ENCODE measurements at places on chromosomes 2 and 18.

GRCh38 chr2:157620956-157621355 is 7.7 kb downstream of the ACVR1C start:
- DNase-seq = no peak

GRCh38 chr2:204529795-204530463 is 15.3 kb upstream of the PARD3B start:
- no peak for DNase-seq

DNA sequence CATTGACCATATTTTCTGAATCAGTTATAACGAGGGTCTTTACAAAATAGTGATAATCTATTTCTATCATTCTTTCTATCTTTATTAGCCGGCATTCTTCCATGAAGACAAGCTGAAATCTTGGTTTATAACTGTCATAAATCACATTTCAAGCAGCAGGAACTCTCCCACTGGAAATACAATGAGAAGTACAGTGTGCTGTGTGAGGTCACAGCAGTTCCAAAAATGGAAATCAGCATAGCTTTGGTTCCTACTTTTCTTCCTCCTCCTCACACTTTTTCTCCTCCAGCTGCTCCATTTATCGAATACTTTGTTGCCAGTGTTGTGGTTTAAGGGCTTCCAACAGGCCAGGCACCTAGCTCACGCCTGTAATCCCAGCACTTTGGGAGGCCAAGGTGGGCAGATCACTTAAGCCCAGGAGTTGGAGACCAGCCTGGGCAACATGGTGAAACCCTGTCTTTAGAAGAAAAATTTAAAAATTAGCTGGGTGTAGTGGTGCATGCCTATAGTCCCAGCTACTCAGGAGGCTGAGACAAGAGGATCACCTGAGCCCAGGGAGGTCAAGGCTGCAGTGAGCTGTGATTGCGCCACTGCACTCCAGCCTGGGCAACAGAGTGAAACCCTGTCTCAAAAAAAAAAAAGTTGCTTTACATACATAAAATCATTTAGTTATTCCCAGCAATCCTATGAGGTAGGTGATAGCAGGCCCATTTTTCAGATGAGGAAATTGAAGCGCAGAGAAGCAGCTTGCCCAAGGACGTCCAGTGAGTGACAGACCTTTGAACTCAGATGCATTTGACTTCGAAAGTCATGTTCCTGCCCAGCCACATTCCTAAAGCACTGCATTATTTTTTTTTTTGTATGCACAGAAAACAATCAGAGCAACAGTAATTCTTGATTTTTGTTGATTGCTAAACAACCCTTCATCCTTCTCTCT is 34.0 kb upstream of the GPR55 start:
- DNase-seq = no peak

GRCh38 chr2:229287823-229288222 is 16.7 kb upstream of the PID1 start:
- DNase-seq = no peak

GRCh38 chr18:76265497-76266235 is 229.4 kb downstream of the ZNF516 start:
- DNase-seq = no peak

DNA sequence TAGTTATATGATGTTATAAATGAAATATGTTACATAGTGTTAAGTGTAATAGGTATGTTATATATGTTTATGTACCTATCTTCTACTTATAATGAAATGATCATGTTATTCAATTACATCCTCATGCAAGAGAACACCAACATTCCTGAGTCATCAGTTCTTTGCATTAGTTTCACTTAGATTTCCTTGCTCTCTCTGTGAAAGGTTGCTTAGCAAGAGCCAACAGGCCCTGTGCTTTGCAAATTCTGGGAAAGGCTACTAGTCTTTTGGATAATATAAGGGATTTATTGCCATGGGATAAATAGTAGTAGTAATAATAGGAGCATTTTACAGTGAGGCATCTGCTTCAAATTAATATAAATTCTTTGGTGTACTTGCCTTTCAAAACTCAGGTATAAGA is 274.8 kb downstream of the SP3 start:
- no peak for DNase-seq

DNA sequence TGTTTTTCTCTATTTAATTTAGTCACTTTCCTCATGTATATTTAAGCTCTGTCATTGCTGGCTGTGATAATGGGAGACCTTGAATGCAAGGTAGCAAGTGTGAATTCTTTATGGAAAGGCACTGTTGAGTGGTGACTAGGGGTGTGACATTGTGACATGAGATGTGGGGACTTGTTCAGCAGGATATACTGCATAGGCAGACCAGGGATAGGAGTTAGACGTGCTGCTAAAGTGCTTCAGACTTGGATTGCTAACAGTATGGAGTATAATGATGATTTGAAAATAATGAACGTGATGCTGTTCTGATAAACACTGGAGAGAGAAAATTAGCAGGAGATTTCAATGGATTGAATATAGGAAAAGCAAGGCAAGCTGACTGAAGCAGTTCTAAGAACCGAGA is 135.1 kb downstream of the NCOA1 start:
- no peak for DNase-seq

DNA sequence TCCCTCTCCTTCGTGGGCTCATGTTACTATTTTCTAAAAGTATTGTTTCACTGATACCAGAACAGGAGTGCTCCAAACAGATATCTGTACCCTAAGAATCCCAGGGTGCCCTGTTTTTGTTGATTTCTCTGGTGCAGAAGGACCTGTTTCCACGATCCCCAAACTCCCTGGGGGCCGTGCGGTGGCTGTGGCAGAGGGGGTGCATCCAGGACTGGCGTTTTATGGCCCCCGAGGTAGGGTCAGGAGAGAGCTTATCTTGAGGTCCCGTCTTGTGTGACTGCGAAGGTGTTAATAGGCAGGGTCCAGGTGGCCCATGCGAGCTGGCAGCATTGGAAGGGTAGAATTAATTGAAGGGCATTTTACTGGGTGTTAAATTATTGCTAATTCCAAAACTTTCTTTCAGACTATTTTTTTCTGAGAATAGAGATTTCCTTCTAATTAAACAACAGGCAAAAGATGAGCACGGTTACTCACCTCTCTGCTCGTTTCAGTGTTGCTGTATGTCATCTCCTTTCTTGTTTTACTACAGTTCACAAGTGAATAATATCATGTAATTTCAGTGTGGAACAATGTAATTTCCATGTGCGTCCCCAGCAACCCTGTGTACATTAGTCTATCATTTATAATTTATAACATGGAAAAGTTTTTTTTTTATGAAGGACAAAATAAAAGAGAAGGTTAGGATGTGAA is 8.2 kb downstream of the TWIST2 start:
- DNase-seq = no peak

DNA sequence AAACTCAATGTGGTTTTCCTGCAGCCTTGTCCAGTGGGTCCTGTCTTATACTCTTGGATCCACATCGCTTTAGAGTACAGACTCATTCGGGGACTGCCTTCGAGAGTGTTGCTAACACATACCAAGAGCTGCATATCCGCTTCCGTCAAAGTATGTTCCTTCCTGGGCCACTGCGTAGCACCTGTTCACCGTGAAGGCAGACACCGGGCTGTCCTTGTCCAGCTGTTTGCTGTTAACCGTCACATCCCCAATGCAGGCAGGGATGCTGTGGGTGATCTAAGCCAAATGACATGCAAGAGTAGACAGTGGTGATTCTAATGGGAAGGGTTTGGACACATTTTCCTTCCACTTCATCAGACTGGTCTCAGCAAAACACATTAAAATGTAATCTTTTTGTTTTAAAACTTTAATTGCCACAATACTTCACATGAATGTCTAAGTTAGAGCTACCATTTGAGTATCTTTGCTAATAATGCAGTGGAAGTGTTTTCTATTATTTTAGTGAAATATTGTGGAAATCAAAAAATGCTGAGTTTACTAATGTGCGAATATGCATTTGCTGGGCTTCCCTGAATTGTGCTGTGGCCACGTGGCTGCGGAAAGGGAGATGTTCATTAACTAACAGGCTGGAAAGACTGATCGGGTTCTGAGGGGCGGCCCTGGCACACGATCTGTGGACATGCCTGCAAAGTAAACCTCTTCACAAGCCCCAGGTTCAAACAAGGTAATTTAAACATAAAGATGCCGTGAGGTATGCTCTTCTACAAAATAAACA is 169.1 kb downstream of the LAMA1 start:
- no peak for DNase-seq

DNA sequence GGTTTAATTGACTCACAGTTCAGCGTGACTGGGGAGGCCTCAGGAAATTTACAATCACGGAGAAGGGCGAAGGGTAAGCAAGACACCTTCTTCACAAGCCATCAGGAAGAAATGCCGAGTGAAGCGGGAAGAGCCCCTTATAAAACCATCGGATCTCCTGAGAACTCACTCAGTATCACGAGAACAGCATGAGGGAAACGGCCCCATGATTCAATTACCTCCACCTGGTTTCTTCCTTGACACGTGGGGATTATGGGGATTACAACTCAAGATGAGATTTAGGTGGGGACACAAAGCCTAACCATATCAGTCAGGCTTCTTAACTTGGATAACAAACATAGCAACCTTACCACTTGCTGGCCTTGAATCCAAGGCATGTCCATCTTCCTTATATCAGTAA is 289.0 kb upstream of the STON1 start:
- DNase-seq = no peak

DNA sequence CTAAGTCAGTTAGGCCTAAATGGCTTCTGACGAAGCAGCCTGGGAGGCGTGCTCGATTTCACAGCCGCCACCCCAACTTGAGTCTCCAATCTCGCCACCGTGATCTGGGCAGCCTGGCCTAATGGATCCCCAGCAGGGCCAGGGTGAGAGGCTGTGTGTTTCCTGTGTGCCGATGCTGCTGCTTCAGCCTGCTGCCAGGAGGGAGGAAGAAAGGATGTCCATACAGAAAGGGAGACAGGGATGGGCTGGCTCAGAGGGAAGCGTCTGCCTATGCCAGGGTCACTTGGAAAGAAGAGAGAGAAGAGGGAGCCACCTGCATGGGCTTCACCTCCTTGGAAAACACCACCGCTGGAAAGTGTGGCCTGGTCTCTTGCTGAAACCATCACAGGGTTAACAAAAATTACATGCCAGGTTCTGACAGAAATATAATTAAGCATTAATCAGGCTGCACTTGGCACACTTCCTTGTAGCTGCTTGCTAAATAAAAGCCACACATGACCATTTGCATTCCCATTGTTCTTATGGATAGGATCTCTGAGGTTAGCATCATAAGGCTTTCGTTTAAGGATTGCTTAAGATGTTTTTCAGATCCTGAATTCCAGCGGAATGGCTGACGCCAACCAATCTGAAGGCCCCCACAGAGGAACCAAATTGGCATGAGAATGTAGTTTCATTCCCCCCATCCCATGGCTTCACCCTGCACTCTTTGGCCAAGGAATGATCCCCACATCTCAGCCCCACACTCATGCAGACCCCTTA is 108.8 kb upstream of the SLC1A4 start:
- DNase-seq = no peak

DNA sequence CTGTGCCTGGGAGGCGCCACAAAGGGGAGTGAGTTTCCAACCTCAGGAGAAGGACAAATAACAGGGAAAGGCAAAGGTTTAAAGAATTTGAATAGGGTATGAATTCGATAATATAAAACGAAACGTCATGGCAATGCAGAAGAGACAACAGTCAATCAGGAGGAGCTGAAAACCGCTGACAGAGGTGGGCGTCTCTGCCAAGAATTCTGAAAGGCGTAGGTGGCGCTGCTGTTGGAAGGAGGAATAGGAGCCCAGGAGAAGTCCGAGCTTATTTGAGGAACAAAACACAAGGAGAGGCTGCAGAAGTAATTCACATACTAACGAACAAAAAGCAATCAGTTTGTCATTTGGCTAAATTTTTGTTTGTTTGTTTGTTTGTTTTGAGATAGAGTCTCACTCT is 485.8 kb upstream of the POU3F3 start:
- DNase-seq = no peak

DNA sequence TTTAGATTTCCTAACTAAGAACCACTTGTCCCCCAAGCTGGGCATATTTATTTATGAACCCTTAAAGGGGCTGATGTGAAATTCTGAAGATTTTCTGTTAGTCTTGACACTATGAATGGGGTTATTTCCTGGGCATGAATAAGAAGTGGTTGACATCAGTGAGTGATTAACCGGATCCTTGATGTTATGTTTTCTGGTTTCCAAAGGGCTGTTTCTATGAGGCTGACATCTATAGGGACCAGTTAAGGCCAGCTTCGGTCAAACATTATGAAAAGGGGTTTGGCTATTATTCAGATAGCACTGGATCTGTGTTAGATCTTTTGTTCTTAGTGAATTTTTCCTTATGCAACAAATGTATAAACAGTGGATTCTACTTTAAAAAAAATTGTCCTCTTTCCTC is 443.7 kb upstream of the SPRED2 start:
- DNase-seq = no peak

DNA sequence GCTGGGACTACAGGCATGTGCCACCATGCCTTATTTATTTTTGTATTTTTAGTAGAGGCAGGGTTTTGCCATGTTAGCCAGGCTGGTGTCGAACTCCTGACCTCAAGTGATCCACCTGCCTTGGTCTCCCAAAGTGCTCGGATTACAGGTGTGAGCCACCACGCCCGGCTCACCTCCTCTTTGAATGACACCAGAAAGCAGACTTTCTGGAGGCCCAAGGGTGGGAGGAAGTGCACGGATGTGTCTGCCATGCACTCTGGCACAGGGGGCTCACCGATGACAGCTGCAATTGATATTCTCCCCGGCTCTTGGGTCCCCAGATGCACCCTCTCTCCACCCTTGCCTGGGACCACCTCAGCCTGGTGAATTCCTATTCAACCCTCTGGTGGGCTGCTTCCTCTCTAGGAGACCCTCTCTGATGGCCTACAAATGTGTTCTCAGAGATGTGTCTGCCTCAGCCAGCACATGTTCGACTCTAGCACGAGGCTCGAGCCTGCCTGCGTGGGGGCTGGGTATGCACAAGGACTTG is 87.3 kb downstream of the SEPTIN10 start:
- DNase-seq = no peak

- no peak for DNase-seq
Measured at GRCh38 chr18:36175481-36175880, 11.8 kb upstream of the MOCOS start.

GRCh38 chr18:9392726-9393125 is 58.2 kb downstream of the TWSG1 start:
- no peak for DNase-seq

DNA sequence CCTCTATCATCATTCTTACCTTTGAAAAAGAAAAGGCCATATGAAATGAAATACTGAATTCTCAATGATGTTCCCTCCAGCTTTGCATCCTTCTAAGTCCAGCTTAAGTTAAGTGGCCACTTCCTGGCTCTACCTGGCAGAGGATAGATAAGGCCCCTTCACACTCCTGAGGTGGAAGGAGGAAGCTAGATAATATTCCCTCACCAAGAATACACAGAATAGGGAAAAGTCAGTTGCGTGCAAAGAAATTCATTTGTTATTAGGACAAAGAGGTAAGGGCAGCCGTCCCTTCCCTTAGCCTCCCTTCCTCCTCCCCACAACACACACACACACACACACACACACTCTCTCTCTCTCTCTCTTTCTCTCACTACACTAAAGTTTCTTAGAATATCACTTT is 37.5 kb downstream of the OLA1 start:
- DNase-seq = no peak

DNA sequence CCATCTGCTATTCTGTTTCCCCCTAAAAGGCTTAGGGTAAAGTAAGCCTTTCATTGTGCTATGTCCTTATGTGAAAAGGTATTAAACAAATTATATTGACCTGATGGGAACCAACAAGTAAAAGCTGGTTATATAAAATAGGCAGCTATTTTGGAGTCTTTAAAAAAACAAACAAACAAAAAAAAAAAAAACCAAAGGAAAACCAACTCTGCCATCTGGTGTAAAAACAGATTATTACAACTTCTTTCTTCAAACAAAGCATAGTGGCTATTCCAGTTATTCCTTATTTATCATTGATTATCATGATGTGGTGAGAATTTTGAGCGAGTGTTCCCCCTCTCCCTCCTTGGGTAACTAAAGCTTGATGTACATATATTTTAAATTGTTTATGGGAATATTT is 122.3 kb upstream of the FHL2 start:
- DNase-seq = no peak
